ENCODE measurements at places on chromosomes 6 and 20.
A peak's percentile ranks its signal among the peaks of the same experiment; 100 is the strongest.

DNA sequence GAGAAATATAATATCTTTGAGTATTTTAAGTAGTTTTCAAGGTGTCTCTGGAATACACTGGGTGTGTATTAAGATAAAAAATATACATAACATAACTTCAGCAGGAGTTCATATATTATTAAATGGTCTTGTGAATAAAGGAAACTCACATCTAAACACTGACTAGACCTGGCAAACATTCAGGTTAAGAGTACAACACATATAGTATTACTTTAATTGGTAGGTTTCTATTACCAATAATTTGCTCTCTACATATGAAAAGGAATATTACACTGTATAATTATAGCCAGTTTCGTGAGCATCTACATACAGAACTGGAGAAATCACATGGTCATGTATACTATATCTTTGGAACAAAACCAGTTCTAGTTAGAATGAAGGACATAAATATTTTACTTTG lies 8.7 kb downstream of the NCOA5 start:
- DNase-seq, result no peak

DNA sequence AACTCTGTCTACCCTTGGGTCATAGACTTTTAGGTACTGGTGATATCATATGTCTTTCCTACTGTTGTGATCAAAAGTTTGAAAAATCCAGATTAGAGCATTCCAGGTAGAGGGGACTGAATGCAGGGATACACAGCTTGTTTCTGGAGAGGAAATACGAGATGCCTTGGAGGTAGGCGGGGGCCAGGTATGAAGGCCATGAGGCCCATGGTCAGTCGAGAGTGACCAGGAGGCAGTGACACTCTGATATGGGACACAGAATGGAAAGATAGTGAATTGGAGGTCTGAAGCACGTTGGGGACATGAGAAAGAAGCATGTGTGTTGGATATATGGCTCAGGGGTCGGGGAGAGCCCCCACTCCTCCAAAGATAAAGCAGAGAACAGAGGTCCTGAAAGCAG lies 16.1 kb upstream of the SRSF3 start:
- no peak for DNase-seq

GRCh38 chr20:61234224-61234890 lies 17.7 kb upstream of the CDH4 start:
- no peak for DNase-seq

GRCh38 chr6:31907158-31907813 lies 5.4 kb upstream of the ZBTB12 start:
- no peak for DNase-seq

DNA sequence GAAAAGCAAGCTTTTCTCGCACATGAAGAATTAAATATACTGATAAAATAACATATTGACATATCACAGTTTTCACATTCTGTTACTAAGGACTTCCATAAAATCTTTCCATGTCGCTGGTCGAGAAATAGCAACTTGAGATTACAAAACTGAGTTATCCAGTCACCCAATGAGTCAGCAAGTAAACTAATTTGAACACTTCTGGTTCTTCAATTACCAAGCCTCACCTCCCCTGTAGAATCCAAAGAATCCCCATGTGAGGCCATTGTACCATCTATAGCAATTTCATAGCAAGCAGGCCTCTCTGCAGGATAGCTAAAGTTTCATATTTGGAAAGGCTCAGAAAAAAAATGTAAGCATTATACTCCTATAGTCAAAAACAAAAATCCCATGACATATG lies 87.3 kb downstream of the PKHD1 start:
- DNase-seq, result no peak

GRCh38 chr6:1475174-1475573 lies 85.8 kb downstream of the FOXF2 start:
- no peak for DNase-seq

DNA sequence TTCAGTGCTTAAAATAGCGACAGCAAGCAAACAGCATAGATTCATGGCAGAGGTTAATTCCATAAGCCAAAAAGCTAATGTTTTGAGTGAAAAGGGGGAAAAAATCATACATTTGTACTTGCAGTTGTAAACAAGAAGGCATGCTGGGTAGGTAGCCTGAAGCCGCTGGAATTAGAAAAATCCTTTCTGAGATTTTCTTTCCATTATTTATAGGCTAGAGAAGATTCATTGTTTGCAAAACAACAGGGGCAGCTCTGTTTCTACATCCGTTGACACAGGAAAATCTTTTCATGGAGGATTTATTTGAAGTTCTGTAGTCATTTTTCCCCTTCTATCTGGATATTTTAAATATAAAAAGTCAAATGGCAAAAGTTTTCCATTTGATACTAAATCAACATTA lies 843.9 kb downstream of the QKI start:
- no peak for DNase-seq

DNA sequence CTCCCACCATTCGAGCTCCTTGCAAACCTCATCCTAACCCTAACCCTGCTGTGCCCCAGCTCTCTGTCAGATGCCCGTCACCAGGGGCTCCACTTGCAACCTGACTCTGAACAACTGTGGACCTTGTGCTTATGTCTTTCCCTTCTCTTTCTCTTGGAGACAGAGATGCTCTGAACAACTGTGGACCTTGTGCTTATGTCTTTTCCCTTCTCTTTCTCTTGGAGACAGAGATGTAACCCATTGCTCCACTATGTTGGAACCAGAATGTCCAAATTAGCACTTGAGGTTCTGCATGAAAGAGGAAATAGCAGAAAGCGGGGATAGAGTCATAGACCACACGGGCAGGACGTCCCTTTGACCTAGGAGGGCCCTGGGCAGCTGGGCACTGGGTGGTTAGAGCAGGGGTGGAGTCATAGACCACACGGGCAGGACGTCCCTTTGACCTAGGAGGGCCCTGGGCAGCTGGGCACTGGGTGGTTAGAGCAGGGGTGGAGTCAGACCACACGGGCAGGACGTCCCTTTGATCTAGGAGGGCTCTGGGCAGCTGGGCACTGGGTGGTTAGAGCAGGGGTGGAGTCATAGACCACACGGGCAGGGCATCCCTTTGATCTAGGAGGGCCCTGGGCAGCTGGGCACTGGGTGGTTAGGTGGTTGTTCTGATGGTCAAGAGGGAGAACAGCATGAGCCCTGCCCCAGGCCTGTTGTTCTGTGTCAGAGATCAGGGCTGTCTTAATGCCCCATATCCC lies 22.2 kb downstream of the PCMTD2 start:
- no peak for DNase-seq

- DNase-seq, result no peak
These were observed 221.9 kb downstream of the TTLL2 start for GRCh38 chr6:167546611-167547327.

DNA sequence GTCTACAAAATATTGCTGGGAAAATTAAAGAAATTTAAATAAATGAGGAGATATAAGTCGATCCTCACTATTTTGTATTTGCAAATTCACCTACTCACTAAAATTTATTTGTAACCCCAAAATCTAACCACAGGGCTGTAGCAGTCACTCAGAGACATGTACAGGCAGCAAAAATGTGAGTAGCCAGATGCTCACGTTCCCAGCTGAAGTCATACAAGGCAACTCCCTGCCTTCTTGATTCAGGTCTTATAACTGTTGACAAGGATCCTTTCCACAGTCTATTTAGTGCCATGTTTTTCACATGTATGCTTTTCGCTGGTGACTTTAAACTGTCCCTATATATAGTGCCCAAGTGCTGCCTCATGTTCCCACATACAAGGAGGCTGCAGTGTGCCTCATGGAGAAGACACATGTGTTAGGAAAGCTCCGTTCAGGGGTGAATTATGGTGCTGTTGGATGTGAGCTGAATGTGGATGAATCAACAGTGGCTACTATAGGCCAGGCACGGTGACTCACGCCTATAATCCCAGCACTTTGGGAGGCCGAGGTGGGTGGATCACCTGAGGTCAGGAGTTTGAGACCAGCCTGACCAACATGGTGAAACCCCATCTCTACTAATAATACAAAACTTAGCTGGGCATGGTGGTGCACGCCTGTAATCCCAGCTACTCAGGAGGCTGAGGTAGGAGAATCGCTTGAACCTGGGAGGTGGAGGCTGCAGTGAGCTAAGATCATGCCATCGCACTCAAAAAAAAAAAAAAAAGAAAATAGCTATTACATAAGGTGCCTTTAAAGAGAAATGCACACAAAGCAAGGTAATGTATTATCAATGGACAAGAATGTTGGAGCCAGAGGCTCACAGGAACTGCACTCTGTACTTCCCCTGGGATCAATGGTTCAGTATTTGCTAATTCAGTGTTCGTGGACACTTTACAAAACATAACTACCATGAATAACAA lies 55.3 kb downstream of the STK35 start:
- no peak for DNase-seq

GRCh38 chr6:159535656-159536350 lies 157.2 kb downstream of the SOD2 start:
- no peak for DNase-seq

DNA sequence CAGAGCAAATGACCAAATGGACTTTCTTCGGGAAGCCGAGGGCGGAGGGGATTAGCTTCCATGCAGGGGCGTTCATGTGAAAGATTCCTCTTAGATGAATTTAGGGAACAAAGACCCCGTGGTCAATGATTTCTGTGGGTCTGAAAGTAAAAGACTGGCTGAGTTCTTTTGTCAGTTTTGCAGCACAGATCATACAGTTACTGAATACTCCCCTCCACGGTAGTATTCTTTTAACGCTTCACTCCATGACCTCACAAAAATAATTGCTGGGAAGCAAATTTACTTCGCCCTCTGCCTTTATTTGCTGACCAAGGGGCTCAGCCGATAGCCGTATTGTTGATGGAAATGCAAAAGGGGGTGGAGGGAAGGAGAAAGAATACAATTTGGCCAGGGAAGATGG lies 86.0 kb upstream of the SALL4 start:
- no peak for DNase-seq

DNA sequence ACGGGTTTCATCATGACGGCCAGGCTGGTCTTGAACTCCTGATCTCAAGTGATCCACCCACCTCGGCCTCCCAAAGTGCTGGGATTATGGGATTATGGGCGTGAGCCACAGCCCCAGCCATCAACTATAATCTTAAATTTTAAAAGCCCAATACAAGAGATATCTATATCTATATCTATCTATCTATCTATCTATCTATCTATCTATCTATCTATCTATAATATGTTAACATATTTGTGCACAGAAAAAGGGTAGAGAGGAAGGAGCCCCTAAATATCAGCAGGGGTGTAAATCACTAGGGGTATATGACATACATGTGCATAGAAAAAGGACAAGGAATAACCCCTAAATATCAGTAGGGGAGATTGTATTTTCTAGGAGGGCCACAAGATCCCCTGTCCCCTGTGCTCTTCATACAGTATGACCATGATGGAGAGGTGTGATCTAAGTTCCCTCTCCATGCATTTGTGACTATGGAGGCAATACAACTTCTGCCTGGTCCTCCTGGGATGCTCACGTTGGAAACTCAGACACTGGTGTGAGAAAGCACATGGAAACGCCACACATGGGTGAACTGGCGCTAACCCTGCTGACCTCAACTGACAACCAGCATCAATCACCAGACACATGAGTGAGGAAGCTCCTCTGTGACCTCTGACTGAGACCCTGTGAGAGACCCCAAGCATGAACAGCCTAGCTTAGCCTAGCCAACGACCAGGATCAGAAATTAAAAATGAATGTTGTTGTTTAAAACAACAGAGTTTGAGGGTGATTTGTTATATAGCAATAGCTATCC lies 1.2 kb upstream of the SPATS1 start:
- DNase-seq, result no peak

DNA sequence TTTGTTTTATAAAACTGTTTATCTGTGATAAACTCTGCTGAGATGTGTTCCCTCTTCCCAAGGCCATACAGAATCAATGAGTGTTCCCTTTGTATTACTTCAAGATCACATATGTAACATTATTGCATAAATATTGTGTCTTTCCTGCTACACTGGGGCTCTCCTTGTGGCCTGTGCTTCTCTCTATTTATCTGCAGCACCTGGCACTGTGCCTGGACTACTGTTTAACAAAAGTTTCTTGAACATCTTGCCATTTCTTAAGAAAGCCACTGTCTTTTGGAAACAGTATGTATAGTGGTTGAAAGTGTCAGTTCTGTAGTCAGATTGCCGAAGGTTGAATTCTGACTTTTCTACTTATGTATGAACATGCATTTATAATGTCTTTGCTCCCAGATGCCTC lies 169.0 kb upstream of the SCGN start:
- DNase-seq, result no peak

GRCh38 chr20:31801508-31801907 lies 17.6 kb upstream of the MYLK2 start:
- DNase-seq, result no peak

DNA sequence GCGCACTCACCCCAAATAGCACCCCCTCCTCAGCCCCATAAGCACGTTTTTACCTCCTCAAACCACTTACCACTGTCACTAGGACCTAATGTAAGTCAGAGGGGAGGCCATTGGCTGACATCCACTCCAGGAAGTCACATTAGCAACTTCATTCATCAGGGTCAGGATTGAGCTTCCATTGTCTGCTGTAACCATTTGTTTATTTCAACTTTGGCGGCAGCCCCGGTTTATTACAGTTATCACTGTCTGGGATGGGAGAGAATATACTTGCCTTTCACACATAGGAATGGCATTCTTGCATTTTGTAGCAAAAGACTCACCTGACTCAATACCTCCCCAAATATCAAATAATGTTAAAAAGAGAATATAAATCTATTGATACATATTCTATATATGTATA lies 38.3 kb downstream of the MAFB start:
- DNase-seq, result no peak

GRCh38 chr6:103983011-103983410 lies 876.7 kb downstream of the HACE1 start:
- DNase-seq, result no peak

- peak; percentile 16 for DNase-seq
These were observed 6.0 kb upstream of the TRIM26 start for GRCh38 chr6:30219244-30219643.

DNA sequence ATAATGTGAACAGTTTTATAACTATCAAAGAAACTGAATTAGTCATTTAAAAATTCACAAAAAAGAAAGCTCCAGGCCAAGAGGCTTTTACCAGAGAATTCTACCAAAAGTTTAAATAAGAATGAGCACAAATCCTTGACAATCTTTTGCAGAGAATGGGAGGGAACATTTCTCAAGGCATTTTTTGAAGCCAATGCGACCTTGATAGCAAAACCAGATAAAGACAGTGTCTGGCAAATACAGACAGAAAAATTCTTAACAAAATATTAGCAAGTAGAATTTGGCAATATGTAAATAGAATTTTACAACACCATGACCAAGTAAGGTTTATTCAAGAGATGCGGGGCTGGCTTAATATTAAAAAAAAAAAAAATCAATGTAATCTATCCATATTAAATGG lies 41.7 kb downstream of the RNF24 start:
- DNase-seq, result no peak

- DNase-seq, result no peak
These were observed 25.0 kb downstream of the ANGPT4 start for GRCh38 chr20:891058-891705.

DNA sequence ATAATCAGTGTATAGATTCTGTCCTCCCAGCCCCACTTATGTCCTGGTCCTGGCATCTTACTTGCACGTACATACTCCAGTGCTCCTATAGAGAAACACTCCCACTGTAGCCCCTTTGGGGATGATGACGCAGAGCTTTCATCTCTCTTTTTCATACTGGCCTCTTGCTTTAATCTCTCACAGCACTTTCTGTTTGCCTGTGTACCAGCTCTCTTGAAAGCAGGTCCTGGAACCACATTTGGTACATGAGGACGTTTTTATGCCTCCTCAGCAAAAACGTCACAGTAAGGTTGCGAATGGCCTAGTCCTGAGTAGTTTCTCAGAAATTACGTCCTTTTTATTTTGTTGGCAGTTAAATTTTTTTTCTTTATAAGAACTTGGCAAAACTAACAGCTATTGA lies 10.8 kb downstream of the L3MBTL3 start:
- no peak for DNase-seq

- no peak for DNase-seq
These were observed 9.1 kb upstream of the BPIFB4 start for GRCh38 chr20:33070111-33071053.

GRCh38 chr20:22729180-22729579 lies 144.8 kb upstream of the FOXA2 start:
- no peak for DNase-seq

Measured in stimulated activated CD4-positive, alpha-beta T cell treated with anti-CD3 and anti-CD28 coated beads, Interleukin-15, amount 100 ng/mL, for 1 hour (primary cell).